NCI-H345 (cell line): ENCODE measurements at places on chromosomes 1 and 21.
A peak's percentile ranks its signal among the peaks of the same experiment; 100 is the strongest.

DNA sequence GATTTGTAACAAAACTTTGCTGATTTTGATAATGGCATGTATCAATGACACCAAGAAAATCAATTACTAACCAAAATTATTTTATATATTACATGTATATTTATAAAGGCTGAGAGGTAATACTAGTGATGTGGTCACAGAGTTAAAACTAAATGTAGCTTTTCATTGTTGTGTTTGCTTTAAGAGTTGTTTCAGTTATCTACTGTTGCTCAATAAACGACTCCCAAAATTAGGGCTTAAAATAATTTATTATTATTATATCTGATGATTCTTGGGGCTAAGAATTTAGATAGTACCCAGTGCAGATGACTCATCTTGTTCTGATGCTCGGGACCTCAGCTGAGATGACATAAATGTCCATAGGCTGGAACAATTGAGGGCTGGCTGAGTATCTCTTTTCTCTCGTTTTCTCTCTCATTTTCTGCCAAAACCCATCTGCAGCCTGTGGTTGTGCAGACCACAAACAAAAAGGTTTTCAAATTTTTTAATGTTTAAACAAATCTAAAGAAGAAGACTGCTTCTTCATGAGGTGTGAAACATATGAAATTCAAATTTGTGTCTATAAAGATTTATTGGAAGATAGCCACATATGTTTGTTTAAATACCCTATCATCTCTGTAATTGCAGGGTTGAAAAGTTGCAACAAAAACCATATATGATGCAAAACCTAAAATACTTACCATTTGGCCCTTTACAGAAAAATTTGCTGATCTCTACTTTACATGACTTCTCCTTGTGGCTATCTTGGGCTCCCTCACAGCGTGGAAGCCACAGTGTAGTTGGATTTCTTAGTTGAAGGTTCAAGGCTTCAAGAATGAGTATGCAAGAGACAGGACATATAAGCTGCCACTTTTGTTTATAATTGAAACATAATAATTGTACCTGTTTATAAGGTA is 14.8 kb upstream of the PTPRC start:
- DNase-seq: no peak

DNA sequence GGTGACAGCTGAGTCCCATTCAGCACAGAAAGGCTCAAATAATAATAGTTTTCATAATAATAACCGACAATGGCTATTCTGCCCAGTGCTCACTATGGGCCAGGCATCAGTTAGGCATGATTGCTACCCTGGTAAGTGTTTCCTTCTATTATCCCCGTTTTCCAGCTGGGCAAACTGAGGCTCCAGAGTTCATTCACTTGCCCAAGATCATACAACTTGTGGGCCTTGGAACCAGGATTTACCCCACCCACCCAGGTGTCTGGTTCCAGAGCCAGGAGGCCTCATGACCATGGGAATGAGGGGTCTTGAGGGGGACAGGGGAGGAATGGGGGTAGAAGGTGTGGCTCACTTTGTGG is 518 bp downstream of the PLOD1 start:
- DNase-seq: no peak

DNA sequence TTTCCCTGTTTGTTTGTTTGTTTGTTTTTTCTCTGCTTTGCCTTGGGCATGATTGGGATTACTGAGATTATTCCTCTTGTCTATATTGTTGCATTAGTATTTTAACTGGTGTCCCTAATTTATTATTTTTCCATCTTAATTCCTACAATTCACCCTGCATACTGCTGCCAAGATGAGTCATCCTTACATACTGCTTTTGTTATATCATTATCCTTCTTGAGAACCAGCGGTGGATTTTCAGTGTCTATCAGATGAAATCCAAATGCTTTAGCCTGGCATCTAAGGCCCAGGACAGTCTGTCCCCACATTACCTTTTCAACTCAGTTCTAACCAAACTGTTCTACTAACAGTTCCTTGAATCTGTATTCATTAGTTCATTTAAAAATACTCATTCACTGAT is 101.7 kb downstream of the OLFML2B start:
- DNase-seq: no peak

GRCh38 chr1:155931332-155932038 is 2.7 kb downstream of the KHDC4 start:
- no peak for DNase-seq

GRCh38 chr21:28298251-28298672 is 694.4 kb downstream of the LTN1 start:
- DNase-seq: no peak

GRCh38 chr1:46527474-46528296 is 23.8 kb downstream of the KNCN start:
- peak; percentile 78 for DNase-seq

- DNase-seq: no peak
Observed at GRCh38 chr1:71548398-71548890, 467.6 kb upstream of the ZRANB2 start.

GRCh38 chr1:150981177-150981804 is 801 bp upstream of the ANXA9 start:
- peak; percentile 97 for DNase-seq

GRCh38 chr1:54405898-54406293 is 298 bp downstream of the SSBP3 start:
- DNase-seq: no peak

DNA sequence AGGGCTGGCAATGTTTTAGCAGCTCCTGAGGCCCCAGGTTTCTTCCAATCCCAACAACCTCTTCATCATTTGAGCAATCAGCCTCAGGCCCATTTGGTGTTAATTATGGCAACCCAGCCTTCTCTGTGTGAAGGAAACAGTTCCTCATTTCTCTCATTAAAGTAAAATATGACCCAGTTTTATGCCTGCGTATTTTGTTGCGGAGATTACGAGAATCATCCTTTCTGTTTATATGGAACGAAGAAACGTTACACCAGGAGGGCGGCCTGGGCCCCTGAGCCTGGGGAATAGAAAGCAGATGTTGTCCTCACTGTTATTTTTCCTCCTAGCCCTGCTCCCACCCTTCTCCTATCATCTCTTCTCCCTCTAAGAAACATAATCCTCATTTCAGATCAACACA is 332.2 kb upstream of the USP24 start:
- no peak for DNase-seq

DNA sequence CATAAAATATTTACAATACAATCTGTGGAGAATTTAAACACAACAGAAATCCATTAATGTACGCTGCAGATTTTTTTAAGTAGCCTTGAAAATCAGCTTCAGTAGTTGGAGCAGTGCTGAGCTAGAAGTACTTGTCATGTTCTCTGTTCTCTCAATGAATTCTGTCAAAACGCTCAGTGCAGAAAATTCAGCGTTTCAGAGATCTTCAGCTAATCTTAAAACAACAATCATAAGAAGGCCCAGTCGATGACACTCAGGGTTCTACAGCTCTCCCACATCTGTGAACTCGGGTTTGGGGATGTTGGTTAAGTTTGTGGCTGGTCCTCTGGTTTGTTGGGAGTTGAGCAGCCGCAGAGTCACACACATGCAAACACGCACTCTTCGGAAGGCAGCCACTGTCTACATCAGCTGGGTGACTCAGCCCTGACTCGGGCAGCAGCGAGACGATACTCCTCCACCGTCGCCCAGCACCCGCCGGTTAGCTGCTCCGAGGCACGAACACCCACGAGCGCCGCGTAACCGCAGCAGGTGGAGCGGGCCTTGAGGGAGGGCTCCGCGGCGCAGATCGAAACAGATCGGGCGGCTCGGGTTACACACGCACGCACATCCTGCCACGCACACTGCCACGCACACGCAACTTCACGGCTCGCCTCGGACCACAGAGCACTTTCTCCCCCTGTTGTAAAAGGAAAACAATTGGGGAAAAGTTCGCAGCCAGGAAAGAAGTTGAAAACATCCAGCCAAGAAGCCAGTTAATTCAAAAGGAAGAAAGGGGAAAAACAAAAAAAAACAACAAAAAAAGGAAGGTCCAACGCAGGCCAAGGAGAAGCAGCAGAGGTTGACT is 161.2 kb downstream of the RUNX1 start:
- peak; percentile 76 for DNase-seq

GRCh38 chr1:221712198-221712684 is 29.6 kb downstream of the DUSP10 start:
- no peak for DNase-seq

GRCh38 chr1:49971088-49971487 is 52.7 kb downstream of the AGBL4 start:
- no peak for DNase-seq

- DNase-seq: no peak
Observed at GRCh38 chr1:61498342-61498741, 226.6 kb downstream of the TM2D1 start.

DNA sequence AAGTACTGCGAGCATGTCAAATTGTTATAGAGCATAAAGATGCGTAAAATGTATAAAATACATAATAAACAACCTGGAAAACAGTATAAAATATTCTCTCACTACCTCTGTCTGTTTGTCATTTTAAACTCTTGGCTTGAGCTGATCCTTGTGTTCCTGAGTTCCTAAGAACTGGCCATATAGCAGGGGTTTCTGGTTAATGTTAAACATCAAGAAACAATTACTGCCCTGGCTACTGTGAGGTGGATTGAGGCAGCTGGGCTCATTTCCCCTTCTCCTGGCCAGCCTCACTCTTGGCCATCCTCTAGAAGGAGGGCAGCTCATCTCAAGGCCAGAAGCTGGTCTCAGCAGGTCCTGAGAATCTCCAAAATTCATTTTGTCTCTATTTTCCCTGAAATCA is 297.3 kb upstream of the USP24 start:
- DNase-seq: no peak

- DNase-seq: no peak
Observed at GRCh38 chr1:9195651-9196050, 38.9 kb upstream of the H6PD start.

DNA sequence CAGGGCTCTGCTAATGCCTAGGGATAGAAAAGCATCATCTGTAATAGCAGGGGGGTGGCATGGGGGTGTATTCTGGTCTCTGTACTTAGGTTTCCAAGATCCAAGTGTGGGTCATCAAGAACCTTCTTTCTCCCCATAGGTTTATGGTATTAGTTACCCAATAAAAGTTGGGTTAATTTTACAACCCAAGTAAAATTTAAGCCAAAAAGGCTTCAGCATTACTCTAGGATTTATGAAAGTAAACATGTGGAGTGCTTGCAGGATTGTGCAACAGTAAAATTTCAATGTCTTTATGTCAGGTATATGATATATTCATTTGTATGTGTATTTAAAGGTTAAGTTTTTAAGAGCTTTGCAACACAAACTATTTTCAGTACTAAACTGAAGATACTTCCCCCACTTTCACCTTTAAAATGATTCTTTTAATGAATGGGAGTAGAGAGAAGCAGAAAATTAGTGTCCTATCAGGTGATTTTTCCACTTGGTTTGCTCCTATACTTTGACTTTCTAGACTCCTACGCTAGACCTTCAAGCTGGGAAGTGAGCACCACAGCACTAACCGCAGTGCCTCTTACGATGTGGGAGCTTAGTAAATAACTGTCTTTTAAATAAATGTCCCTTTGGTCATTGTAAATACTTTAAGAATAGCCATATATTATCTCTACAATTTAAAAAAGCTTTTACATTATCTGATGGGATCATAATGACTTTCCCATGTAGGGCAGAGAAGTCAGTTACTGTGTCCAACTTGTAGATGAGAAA is 67.8 kb upstream of the UBE2U start:
- no peak for DNase-seq

GRCh38 chr1:87135329-87135712 is 193.4 kb upstream of the LMO4 start:
- no peak for DNase-seq

DNA sequence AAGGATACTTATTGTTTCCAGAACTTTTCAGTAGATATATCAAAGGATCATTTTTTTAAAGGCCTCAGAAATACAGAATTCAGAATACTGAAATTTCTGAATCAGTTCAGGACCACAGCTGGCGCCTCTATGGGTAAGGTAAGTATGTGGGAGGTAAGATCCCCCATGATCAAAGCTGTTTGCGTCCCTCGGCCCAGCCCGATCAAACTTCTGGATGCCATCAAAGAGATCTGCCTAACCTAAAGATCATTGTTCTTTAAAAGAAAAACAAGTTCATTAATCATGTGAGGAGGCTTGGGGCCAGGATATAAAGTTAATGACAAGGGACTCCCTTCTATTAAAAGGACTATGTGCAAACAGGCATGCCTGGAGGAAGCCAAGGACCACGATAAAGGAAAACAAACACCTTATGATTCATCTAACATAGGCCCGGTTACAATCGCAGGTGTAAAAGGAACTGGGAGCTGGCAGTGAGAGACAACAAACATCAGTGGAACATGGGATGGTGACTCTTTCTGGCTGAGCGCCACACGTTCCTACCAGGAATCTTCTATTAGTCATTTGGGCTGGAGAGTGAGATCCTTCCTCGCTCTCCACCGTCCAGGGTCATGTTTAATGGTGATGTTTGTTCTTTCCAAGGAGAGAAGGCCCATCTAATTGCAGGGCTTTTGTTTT is 2.8 kb upstream of the BACE2 start:
- peak; percentile 69 for DNase-seq

- DNase-seq: no peak
Observed at GRCh38 chr1:169877800-169878491, 15.8 kb downstream of the SCYL3 start.

DNA sequence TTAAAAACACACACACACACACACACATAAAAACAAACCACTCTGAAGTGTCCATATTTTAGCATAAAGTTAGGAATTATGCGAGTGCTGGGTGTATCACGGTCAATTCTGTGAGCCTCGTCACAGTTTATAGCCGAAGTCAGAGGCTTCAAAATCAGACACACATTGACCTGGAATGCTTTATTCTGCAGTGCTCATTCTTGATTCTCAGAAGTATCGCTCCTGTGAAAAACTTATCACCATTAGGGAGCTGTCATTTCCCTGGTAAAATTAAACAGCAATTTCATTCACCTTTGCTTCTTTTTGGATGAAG is 8.7 kb upstream of the IRF2BP2 start:
- DNase-seq: no peak

- DNase-seq: no peak
Observed at GRCh38 chr1:86650065-86650464, 54.3 kb upstream of the SH3GLB1 start.

DNA sequence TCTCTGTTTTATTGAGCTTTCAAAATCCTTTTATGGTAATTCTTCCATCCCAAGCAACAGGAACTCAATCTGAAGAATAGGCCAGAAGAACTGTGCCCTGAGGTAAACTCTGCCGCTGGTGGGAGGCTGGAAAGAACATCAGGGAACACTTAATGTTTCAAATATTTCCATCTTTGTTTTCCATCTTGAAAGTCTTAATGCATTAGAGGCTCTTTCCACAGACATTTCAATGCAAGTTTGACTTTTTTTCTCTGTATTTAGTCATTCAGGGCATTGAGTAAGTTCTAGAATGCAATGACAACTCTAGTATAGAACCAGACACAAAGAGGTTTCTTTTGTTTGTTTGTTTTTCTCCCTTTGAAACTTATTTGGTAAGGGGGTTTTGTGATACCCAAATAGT is 61.5 kb downstream of the KIAA0040 start:
- DNase-seq: no peak

- no peak for DNase-seq
Observed at GRCh38 chr1:12179111-12179519, 12.3 kb downstream of the TNFRSF1B start.

DNA sequence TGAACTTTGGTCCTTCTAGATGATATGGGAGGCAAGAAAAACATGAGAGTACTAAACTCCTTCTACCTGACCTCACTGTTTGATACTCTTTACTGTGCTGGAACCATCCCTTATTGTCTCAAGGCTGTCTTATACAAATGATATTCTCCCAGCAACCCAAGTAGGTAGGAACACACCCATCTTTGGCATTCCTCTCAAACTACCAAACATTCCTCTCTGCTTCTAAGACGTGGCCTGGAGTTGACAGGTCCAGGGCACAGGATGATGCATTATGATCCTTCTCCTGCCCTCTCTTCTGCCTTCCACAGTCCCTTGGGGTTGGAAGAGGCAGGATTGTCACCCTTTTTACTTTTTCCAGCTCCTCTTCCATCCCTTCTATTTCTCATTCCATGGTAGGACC is 90.5 kb downstream of the SPATA17 start:
- no peak for DNase-seq
